Stimulated activated CD4-positive, alpha-beta T cell treated with anti-CD3 and anti-CD28 coated beads, Interleukin-1b, Interleukin-23, amount 100 ng/mL, for 1 hour (primary cell): ENCODE measurements at places on chromosomes 11 and 22.

DNA sequence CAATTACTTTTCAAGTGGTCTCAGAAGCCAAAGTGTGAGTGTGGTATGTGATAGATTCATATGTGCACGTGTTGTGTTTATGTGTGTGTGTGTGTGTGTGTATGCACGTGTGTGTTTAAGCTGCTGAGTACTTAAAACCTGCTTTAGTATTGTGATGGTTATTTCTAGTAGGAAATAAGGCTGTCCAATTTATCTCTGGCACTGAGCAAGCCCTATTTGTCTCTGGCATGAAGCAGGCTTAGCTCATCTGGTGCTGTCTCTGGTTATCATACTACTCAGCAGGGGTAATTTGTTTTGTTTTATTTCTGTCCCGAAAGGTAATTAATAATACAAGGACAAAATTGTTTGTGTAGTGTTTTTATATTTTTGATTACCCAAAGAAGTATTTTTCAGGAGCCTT, 333.7 kb downstream of the FAT3 start:
- no peak for DNase-seq

DNA sequence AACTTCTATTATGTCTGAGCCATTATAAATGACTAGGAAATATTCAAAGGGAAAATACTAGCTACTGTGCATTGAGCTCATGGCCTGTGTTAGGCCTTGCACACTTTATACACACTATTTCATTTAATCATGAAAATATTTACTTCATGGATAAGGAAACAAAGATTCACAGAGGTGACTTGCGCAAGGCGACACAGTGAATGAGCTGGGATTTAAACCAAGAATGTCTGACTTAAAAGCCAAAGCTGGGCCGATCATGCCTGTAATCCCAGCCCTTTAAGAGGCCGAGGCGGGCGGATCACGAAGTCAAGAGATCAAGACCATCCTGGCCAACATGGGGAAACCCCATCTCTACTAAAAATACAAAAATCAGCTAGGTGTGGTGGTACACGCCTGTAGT, 231.5 kb downstream of the MIAT start:
- DNase-seq, result no peak

GRCh38 chr22:17917490-17917983, 106.8 kb downstream of the MICAL3 start:
- no peak for DNase-seq

DNA sequence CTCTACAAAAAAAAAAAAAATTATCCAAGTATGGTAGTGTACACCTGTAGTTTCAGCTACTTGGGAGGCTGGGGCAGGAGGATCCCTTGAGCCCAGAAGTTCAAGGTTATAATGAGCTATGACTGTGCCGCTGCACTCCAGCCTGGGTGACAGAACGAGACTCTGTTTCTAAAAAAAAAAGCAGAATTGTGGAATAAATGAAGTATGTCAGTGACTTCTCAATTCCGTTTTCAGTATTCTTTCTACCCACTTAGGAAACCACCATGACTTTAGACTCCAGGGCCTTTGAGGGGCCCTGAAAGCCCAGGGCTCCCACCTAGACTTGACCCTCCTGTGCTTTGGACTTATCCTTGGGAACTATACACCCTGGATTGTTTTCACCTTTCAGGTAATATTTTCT, 6.5 kb upstream of the NUP160 start:
- no peak for DNase-seq

DNA sequence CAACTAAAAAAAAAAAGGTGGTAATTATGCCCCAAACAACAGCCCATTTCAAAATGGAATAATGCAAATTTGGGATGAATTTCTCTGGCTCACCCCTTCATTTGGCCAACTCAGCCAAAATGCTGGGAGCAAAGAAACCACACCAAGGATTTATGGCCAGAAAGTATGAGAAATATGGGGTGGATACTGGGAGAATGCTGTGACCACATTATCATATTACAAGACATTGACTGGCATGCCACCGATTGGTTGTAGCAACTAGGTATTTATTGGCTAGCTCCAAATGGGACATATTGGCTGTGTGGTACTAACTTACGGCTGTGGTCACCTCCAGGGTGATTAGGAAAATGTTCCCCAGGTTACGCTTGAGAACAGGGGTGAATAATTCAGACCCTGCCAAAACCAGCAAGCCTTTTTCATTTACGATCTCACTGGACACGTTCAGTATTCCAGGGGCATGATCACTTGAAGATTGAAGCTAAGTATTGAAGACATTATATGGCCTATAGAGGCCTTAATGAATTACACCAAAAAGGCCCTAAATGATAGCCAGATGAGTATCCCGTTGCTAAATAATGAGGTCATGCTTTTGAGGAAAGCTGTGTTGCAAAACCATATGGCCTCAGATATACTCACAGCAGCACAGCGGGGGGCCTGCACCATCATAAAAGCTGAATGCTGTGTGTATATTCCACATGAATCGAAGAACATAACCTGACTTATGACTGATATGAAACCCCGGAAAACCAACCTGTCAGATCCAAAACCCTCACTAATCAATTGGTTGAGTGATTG, 3.8 kb upstream of the FDX1 start:
- DNase-seq, result no peak

DNA sequence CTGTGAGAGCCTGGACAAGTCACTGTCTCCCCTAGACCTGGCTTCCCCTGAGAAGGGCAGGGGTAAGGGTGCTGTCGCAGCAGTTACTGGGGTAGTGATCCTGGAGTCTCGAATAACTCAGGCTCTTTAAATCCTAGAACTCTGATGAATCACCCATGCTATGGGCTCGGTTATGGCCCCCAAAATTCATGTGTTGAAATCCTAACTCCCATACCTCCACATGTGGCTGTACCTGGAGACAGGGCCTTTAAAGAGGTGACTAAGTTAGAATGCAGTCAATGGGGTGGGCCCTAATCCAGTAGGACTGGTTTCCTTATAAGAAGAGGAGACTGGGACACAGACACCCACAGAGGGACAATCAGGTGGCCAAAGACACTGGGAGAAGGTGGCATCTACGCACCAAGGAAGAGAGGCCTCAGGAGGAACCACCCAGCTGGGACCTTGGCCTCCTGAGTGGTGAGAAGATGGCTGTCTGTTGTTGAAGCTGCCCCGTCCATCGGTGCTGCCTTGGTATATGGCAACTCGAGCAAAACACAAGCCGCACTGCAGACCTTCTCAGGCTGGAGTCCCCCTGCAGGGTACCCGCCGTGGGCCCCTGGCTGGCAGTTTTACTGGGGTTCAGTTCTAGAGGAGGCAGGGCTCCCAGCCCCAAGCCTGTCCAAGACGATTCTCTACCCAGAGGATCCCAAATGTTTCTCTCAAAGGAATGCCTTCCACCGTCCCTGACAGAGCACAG, 48.8 kb upstream of the SHISAL1 start:
- no peak for DNase-seq

GRCh38 chr11:27470826-27471588, 1.6 kb downstream of the LGR4 start:
- no peak for DNase-seq

GRCh38 chr11:131073167-131073566, 156.9 kb upstream of the SNX19 start:
- DNase-seq, result no peak

GRCh38 chr11:27409742-27410141, 46.7 kb upstream of the CCDC34 start:
- no peak for DNase-seq

DNA sequence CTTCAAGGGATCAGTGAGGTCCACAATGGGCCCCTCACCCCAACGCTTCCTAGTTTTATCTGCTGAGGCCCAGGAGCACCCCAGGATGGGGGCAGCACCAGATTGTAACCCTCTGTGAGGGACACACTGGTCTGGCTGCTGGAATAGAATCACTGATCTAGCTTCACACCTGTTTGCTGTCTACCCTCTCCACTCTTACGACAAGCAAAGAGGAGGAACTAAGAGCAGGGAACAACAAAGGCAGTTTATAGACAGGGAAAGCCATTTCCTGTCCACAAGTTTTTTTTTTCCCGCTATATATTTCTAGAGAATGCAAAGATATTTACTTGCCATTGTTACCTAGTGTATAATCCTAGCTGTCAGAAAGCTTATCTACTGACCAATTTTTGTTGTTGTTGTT, 61.0 kb upstream of the CRTAM start:
- no peak for DNase-seq

DNA sequence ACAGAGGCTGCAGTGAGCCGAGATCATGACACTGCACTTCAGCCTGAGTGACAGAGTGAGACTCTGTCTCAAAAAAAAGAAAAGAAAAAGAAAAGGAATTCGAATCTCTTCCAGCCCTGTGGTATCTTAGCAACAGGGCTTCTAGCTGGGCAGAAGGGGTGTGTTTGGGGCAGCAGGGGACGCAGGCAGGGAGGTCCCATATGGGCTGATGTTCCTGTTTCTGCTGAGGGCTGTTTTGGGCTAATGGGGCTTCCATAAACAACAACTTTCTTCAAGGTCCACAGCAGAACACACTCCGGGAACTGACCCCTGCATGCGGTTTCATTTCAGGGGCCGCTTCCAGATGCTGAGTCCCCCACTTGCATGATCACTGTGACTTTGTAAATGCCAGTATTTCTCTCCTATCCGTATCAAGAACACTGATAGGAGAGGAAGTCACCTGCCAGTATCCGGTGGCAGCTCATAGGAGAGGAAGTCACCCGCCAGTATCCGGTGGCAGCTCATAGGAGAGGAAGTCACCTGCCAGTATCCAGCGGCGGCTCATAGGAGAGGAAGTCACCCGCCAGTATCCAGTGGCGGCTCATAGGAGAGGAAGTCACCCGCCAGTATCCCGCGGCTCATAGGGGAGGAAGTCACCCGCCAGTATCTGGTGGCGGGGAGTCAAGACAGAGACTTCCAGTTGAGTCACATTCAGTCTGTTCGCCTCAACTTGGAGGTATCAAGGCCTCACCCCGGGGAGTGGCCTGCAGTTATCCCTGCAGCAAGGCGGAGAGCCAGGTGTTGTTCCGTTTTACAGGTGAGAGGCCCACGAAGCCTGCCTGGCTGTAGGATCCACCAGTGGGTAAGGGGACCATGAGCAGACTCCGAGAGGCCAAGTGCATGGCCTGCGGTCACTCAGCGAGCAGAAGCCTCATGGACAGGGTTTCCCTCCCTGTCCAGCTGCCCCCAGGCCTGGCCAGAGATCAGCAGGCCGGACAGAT, 8.3 kb upstream of the FGF19 start:
- no peak for DNase-seq

DNA sequence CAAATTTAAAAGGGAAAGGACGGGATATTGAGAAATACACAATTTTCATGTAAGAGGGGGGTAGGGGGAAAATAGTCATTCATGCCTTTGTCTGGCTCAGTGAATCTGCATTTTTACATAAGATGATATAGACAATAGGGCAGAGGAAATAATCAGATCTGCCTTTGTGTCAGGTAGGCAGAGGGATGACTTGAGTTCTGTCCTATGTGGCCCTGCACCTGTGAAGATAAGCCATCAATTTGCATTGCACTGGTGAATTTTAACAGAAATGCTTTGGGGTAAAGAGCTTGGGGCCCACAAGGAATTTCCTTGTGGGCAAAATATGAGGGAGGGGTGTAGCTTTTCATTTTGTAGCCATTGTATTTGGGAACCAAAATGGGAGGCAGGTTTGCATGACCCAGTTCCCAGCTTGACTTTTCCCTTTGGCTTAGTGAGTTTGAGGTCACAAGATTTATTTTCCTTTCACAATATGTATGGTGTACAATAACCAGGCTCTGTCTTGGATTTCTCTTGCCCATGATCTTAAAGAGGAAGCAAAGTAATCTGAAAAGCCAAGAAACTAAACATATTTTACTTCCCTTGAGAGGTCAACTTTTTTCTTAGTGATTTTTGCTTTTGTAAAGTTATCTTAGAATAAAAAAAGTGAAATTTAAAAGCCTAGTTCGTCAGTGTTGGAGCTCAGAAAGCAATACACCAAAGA, 77.7 kb upstream of the SORL1 start:
- DNase-seq, result no peak

DNA sequence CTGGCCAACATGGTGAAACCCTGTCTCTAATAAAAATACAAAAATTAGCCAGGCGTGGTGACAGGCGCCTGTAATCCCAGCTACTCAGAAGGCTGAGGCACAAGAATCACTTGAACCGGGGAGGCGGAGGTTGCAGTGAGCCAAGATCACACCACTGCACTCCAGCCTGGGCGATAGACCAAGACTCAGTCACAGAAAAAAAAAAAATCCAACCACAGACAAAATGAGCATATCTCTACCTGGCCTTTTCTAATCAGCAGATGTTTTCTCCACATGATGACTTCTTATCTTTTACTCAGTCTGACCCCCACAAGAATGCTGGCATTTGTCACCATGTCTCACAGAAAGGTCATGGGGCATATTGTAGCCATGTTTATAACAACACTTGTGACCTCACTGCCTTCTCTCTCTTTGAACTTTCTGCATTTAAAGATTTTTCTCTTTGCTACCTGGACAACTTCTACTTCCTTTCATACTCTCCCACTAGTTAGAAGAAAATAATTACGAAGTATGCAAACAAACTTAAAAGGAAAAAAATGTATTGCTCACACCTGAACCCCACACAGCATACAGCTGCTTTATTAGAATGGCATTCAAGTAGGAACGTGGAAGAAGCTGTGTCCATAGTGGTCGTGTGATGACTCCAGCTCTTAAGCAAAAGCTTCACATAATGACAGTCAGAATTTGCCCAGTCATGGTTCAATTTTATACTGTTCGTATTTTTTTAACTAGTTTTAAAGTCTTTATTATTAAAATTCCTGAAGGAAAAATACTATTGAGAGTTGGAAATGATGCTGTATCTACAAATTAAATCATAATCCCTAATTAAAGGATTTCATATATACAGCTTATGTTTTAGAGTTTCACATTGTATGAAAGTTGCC, 65.4 kb downstream of the ZC3H12C start:
- DNase-seq, result no peak

- DNase-seq, result no peak
These were observed 4.4 kb downstream of the EFEMP2 start for GRCh38 chr11:65868076-65868667.

GRCh38 chr11:73163638-73164174, 21.6 kb upstream of the FCHSD2 start:
- DNase-seq, result no peak

DNA sequence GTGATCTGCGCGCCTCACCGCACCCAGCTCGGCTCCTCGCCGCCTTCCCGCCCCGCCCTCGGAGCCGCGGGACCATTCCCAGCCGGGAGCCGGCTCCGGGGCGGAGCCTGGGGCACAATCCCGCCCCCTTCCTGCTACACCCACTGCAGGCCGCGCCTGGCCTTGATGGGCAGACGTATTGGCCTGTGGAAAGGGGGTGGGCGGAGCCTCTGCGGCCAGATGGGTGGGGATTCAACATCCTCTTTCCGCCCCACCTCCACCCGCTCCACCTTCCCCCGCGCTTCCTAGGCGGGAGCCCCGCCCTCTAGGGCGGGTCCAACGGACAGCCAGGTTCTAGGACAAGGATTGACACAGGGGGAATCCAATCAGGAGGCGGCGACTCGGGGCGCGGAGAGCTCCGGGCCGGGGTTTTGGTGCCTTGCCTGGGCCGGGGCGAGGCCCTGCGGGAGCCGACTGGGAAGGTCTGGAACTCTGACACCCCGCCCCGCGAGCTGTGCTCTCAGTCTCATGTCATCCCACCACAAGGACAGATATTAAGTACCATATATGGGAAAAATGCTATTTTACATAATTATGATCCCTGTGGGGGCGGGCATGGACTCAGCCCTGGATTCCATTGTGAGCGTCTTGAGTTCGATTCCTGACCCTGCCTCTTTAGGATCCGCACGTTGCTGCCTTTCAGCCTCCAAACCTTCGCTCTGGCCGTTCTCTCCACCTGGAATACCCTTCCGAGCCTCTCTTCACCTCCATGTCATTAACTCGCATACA, at the start of gene MYH9:
Gene MYH9 (minus strand): TSS at position 9 of the 768 bp plus-strand sequence. CDS start 38,731 bp downstream, outside the sequence.
- peak; percentile 99 for DNase-seq
